ENCODE measurements at places on chromosomes 12 and 14.

DNA sequence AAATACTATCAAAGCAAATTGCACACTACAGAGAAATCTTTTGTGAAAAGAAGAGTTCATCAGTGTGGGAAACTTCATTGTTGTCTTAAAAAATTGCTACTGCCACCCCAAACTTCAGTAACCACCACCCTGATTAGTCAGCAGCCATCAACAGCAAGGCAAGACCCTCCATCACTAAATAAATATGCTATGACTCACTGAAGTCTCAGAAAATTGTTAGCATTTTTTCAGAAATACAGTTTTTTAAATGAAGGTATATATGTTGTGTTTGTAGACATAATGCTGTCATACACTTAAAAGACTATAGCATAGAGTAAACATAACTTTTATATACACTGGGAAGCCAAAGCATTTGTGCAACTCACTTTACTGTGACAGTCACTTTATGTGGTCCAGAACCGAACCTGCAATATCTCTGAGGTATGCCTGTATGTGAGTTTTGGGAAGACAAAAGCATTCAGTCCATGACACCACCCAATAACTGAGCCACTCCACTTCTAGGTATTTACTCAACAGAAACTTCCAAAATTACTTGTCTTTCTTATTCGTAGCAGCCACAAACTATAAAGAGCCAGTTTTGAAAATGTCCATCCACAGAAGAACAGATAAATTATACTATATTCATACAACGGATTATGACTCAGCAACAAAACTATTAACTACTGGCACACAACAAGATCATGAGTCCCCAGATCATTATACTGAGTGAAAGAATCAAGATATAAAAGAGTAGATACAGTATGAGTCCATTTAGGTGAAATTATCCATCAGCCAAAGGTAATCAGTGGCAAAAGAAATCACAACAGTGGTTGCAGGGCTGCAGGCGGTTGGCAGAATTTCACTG, 649.6 kb downstream of the BCL11B start:
- no peak for DNase-seq

DNA sequence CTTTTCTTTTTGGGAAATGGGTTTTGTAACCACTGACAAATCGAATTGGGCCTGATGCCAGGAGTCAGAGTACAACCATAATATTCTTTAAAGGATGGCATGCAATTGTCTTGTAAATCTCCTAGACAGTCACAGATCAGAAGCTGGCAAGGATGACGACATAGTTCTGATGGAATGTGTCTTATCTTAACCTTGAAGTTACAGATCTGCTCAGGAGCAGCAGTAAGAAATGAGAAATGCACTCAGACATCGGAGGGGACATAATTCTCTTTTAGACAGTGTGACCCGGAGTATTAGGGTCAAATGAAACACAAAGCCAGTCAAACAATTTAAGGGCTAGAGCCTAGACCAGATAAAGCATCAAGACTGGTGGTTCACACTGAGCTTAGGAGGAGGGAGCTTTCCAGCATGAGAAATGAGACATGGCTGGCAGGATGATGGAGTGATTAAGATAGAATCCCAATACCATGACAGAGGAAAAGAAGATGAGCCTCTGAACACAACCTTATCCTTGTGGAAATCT, 17.5 kb downstream of the CBX5 start:
- DNase-seq: no peak

DNA sequence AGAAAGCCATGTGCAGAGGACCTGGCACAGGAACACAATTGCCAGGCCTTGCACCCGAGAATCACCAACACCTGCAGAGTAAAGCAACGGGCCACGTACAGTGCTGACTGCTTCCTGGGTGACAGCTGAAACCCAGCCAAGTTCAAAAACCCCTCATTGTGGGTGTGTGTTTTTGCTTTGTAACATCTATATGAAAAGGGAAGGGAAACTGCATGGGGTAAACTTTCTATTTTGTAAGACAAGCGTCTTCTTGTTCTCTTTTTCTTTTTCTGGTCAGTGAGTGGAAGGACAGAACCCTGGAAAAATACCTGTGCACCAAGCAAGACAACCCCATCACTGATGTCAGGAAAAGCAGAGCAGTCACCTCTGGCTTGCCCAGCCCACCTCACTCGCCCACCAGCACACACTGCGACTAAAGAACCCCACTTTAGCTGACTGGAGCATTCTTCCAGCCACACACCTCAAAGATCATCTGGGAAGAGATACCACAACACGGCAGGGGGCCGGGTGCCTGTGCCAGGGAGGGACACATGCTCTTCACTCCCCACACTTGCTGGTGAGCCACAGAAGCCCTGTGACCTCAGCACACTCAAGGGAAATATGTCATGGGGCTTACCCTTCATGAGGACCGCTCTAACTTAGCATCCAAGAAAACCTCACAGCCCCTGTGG, 172.3 kb downstream of the NDUFA12 start:
- peak; percentile 59 for DNase-seq

GRCh38 chr12:2386566-2386965, 333.8 kb downstream of the CACNA1C start:
- no peak for DNase-seq

DNA sequence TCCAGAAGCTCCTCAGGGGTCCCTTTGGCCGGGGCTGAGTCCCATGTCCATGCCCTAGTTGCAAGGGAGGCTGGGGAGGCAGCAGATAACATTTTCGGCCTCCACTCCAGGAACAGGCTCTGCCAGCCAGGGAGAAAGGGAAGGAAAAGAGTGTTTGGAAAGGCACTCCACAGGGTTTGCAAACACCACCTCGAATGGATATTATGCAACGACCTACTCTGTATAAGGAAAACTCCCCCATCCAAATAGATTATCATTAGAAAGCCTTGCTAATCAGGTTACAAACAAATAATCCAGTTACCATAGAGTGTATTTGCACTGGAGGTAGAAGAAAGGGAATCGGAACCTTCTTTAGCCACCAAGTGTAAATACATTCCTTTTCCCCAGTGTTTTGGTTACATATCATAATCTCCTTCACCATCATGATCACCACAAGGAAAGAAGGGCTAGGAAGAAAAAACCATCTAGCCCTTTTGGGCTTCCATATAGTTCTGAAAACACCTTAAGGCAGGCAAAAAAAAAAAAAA, 40.4 kb downstream of the TMCC3 start:
- no peak for DNase-seq

DNA sequence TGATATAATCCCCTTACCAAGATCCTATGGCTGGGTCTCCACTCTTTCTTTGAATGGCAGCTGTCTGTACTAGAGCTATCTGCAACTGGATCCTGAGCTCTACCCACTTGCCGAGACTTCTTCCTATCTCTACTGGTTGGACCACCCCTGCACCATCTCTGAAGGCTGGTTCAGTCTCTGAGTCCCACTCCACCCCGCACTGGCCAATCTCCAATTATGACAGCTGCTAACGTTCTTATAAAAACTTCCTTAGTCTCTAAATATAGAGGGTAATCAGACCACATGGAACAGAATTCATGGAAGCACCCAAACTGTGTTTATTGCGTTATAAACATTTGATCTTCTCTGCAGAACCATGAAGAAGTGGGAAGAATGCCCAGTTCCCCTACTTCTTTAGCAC, 186.6 kb upstream of the EEA1 start:
- DNase-seq: no peak

DNA sequence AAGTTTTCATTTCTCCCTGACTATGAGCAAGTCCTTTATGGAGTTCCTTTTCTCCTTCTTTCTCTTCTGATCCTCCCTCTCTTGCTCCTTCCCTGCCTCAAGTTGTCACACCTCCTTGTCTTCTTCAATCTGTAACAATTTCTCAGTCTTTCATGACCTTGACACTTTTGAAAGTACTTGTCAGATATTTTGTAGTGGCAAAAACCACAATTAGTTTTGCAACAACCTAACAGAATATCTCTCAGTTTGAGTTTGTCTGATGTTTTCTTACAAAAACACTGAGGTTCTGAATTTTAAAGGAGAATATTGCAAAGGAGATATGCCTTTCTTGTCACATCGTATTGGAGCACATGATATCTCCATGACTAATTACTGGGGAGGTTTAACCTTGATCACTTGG, 4.1 kb upstream of the CRADD start:
- no peak for DNase-seq

GRCh38 chr14:76701436-76701835, 59.8 kb upstream of the VASH1 start:
- no peak for DNase-seq

DNA sequence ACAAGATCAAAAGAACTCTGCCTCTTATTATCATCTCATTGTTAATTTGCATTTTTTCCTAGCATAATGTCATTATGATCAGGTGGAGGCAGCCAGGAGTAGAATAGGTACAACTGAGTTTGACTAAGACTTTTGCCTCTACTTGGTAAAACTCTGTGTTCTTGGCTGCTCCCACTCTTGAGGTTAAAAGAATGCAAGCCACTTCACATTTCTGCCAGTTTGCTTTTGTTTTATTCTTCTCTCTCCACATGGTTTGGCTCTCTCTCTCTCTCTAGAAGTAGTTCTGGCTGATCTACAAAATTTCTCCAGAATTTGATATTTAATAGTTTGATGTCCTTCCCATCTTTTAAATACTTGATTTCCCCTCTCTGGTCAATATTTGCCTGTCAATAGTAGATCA, 170.7 kb upstream of the E2F7 start:
- no peak for DNase-seq

DNA sequence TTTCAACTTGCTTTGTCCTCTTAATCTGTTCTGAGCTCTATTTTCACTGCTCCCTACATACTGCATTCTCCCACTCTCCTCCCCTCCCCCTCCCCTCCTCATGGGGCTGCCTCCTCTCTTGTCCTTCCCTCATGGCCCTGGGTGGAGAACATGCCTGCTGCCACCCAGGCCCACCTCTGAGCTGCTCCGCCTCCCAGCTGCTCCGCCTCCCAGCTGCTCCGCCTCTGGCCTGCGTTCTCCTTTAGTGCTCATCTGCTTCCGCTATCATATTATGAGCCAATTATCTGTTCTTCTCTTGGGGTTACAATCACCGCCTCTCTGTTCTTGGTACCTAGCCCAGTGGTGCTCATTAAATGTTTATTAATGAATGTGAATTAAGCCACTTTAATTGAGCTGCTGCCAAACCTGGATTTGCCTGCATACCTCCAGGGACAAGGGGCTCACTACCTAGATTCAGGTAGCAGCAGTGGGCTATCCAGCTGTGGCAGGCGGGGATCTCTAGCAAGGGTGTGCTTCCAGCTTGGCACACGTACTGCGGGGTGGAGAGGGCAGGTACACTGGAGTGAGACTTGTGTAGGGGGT, 32.0 kb upstream of the FAM181A start:
- DNase-seq: no peak

DNA sequence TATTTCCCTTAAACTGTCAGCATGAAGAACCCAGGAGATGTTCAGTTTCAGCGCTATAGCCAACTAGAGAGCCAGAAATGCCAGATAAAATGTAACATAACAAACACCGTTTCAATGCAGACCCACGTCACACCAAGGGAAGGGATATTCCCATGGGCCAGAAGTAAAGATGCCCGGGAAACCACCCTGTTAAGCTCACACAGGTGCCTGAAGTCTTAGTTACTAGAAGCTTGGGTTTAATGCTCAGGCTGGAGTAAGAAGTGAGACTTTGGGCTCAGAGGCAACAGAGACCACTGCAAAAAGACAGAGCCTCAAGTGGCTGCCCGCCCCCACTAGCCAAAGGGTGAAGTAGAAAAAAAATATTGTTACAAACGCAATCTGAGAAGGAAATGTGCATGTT, 52.3 kb downstream of the SYNE3 start:
- DNase-seq: no peak

- no peak for DNase-seq
Observed at GRCh38 chr12:24398605-24399004, 449.1 kb upstream of the SOX5 start.

GRCh38 chr12:122820838-122821271, 14.4 kb upstream of the HIP1R start:
- no peak for DNase-seq

DNA sequence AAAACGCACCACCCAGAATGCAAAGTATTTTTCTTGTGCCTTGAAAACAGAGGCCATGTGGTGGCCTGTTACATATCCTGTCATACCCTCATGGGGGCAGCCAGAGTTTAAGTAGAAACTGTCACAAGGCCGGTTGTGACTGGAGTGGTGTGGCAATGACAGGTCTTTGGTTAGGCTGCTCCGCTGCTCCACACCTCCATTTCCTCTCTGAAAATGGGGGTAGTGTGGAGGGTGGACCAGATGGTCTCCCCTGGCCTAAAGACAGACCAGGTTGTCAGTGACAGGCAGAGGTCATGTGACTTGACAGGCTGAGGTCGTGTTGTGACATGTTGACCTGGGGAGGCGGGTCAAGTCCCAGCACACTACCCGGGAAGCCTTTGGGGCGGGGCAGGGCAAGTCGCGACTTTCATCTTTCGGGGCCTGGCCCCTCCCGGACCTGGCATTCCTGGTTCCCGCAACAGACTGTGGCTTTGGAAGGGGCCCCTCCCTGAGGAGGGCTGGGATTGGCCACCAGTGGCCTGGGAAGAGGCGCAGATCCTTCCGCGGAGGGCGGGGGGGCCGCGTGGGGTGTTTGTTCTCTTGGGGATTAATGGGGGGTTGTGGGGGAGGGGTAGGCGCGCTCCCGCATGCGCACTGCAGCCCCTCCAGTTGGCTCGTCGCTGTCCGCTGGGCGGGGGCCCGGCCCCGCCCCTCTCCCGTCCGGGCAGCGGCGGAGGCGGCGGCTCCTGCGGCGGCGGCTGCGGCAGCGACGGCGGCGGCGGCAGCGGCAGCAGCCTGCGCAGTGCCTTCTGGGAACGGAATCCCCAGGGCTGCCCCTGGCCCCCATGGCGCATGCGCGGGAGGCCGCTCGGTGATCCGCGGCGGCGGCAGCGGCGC, at the start of gene MBD6:
TSS of gene MBD6 (plus strand) at position 814 of the 876 bp plus-strand sequence. CDS start 1,480 bp downstream, outside the sequence.
- DNase-seq: peak; percentile 85

- no peak for DNase-seq
Observed at GRCh38 chr12:106074361-106074705, 64.4 kb downstream of the NUAK1 start.

GRCh38 chr12:88643685-88644084, 63.4 kb upstream of the KITLG start:
- DNase-seq: no peak

GRCh38 chr14:23171222-23171975, 12.1 kb downstream of the SLC7A8 start:
- DNase-seq: no peak

DNA sequence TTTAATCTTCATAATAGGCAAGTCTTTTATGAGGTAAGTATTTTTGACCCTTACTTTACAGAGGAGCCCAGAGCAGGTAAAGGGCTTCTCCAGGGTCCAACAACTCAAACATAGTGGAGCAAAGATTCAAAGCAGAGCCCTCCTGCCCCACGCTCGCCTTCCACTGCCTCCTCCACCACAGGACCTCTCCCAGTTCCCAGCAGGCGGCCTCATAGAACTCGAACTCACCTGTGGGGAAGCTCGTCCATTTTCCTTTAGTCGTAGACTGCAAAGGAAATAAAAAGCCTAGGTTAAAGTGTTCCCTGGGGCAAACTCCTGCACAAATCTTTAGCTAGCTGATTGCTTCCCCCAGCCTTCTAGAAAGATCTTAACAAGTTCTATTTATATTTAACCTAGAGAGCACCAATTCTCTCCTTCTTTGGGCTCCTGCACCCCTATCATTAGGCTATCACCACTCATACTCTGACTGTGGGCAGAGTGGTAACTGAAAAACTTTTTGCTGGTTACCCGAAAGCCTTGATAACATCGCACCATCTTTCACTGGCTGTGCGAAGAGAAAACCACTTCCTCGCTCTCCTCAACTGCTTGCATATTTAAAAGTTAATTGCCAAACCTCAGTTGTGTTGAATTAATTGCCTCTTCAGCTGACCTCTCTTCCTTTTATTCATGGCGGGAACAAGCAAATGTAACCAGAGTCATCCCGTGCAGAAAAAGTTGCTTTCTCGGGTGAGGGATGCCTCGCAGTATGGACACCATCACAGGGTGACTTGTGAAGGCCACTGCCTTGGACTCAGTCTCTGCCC, 299.6 kb downstream of the DPF3 start:
- no peak for DNase-seq

Data from NCI-H345 (cell line).